ENCODE measurements at places on chromosomes 3 and 15. TPM values are rescaled to one million over a fixed set of nuclear protein-coding genes. Genes with fewer than 3 reads are reported as not detected.

DNA sequence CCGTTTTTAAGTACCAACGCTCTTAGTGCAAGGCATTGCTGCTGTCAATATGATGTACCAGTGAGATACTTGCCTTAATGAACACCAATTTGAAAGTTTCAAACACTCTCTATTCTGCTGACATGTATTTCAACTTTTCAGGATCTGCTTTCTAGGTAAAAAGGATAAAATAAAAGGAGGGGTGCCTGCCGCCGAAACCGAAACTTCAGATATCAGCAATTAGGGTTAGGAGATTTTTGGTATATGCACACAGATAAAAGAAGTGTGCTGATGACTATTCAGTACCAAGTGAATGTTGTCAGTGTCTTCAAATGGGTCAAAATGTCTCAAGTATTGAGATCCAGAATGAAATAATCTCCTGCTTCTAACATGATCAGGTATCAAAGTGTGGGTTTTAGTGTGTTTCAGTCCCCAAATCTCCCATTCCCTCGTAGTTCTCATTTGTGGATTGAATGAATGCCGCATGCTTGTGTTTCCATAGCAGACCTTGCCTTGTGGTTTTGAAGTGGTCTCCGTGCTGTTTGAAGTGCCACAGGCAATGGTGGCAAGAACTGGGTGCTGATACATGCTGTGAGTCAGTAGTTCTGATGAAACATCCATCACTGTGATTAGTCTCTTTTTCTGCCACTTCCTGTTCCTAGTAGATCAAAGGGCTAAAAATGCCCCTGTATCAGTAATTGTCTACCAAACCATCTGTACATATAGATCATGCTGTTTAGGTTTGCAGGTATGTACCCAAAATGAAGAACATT is 22.5 kb downstream of the CHST14 start:
- DNase-seq: no peak

DNA sequence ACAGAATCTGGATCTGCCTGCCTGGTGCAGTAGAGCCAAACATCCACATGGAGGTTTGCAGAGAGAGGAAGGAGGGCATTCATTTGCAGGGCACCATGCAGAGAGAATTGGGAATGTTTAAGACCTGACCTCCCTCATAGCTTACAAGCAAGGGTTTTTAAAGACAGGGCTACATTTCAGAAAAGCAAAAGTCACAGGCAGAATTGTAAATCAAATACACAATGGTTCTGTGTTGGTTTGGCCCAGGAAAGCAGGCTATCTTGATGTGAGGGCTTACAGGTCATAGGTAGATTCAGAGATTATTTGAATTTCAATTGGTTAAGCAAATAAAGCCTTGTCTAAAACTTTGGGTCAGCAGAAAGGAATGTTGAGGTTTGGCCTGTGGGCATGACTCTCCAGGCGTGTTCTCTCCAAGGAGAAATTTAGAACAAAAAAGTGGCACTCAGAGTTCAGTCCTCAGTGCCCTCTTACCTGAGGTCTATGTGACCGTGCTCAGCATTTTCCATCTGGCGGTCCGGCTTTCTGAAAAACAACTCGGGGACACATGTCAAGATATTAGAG is 91.5 kb downstream of the CD47 start:
- no peak for DNase-seq

Gene SLC24A5
- not detected for total RNA-seq

Gene TRIM42
- total RNA-seq: not detected

Gene EPHB1
- total RNA-seq: 1.1 TPM

GRCh38 chr15:87614704-87615103 is 641.8 kb downstream of the NTRK3 start:
- DNase-seq: no peak

DNA sequence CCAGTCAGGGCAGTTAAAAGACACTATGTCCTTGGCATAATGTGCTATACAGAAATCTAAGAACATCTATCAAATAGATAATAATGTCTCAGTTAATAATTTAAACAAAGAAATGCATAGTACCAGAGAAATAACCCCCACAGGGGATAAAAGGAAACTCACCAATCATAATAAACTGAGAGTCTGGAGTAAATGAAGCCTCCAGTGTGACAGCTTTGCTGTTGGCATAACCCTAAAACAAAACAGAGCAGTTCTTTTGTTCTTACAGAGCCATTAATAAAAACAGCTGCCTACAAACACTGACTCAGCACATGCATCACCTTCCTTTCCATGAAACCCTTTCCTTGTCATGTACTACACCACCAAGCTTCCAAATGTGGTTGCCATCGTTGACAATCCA is 13.5 kb downstream of the PPM1M start:
- no peak for DNase-seq

DNA sequence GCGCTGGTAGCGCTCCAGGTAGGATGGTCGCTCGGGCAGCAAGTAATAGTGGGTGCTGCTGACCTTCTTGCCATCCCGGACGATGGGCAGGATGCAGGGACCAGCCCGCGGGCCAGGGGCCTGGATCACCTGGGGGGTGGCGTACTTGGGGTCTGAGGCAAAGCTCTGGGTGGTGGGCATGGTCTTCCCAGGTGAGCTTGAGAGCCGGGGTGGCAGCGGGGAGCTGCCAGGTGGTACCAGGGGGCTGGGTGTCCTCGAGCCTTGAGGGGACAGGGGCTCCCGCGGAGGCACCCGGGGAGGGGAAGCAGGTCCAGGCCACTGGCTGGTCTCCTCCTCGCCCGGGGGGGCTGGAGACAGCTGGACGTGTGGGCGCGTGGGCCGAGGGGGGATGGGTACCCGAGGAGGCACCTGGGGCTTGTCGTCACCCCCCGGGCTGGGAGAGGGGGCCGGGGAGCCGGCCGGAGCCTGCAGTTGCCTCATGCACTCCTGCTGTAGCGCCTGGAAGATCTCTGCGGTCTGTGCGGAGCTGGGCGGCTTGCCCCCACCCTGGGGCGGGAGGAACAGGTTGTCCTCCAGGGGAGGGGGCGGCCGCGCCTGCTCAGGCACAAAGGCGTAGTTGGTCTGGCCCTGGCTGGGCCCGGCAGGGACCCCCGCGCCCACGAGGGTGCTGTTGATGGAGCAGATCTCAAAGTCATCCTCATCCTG is 40.6 kb downstream of the TNK2 start:
- no peak for DNase-seq

DNA sequence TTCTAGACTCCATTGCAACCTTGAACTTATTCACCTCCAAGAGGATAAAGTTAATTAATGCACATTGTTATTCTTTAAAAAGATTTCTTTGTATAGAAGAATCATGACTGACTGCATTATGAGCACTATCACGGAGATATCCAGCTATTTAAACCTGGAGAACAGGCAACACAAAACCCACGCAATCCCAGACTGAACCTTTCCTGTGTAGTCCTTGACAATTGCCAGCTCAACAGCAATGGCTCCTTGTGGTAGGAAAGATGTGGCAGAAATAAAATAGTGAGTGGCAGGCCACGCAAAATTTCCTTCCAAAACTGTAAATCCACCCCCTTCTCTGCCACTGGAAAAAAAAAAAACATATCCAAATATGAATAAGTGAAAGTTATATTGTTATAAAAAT is 573.7 kb downstream of the EPHB1 start:
- no peak for DNase-seq

DNA sequence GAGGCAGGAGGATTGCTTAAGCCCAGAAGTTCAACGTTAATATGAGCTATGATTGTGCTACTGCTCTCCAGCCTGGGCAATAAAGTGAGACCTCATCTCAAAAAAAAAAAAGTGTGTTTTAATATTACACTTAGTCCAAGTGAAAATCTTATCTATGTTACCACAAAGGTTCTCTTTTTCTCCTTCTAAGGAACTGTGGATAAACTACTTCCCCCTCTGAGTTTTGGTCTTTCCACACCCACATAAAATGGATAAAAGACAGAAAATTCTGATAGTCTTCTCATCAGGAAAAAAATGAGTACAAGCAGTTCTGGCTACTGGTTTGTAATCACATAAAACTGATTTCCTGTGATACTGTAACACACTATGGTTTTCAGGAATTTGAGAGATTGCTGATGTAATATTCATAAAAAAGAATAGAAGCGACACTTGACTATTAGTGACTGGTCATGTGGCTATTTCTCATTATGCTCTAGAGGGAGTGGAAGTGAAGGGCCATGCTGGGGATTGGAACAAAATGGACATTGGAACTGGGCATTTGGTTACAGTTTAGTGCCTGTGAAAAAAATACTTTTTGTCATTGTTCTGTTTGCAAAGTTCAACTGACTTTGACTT is 68.2 kb downstream of the RYR3 start:
- DNase-seq: no peak

Gene STX19
- total RNA-seq: 3.8 TPM

Gene TM6SF1
- 3.4 TPM for total RNA-seq

DNA sequence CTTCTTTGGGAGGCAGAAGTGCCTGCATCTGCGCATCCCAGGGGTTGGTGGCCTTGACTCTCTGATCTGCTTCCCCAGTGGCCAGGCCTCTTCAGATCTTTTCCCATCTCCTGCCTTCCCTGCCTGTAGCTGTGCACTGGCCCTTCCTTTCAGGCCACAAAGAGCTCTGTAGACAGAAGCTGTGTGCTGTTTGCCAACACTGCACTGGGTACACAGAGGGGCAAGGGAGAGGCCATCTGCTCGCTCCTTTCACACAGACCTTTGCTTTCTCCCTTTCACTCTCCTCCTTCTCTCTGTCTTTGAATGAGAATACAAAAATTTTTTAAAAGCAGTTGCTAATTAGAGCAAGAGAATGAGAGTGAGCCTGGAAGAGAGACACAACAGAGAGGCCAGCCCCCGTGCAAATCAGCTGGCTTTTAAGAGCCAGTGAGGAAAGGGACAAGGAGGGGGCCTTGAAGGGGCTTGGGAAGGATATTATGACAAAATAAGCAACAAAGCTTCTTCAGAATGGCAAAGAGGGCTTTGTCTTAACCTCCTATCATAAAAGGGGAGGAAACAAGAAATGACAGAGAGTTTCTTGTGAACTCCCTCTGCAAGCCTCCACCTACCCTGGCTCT is 170.9 kb downstream of the EPHB1 start:
- no peak for DNase-seq

DNA sequence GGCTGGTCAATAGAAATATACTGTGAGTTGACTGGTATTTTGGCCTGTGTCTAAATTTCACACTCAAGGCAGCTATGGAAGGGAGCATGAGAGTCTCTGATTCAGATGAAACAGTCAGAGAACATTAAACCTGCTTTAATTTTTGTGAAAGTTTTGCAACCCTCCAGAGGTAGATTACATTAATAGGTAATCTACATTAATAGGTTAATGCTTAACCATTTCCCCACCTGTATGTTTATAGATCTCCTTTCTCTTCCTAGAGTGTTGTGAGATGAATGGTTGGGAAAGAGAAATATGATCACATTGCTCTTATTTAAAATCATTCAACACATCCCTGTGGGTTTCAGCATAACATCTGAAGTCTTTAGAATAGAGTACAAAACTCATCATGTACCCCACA is 586.9 kb upstream of the DPPA4 start:
- DNase-seq: no peak

Gene CHSY1
- 19.3 TPM for total RNA-seq

Gene ZNF501
- total RNA-seq: 0.79 TPM

GRCh38 chr3:185582236-185582635 is 3.9 kb upstream of the SENP2 start:
- no peak for DNase-seq

GRCh38 chr3:39210078-39210477 is 17.7 kb upstream of the XIRP1 start:
- DNase-seq: no peak

DNA sequence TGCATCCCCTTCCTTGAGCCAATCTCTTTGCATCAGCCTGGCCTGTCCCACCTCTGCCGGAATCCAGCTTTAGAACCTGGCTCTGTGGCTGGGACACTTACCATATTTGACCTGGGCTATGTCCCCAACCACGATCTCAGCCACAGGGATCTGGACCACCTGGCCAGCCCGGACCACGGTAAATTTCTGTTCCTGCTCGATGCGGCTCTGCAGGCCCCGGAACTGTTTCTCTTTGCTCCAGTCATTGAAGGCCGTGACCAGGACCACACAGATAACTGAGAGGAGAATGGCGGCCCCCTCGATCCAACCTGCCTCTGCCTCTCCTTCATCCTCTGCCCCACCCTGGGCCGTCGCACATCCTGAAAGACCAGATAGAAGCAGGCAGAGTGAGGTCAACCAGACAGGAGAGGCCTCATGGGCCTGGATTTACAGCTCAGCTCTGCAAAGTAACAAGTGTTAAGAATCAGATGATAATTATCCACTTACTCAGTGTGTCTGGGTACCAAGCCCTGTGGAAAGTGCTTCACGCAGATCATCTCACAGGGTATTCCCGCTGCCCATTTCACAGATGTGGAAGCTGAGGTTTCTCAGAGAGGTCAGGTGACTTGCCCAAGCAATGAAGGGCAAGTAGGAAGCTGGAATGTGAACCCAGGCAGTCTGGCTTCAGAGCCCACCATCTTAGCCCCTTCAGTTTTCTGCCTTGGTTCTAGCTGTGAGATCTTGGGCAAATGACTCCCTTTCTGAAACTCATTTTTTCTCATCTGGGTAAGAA is 81.3 kb upstream of the SEC13 start:
- no peak for DNase-seq

DNA sequence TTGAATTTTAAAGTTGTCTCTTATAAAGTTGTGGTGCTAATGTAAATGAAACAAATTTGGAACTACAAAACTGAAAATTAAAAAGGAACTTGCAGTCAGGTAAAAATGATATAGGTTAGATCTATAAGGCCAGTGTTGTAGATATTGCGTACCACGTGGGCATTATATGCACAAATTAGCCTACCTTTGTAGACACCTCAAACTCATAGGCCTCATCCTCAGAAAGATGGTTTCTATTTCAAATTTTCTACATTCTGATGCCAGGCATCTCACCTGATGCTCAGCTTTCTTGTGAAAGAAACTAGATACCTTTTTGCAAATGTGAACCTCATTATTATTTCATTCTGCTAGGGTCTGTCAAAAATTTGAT is 25.6 kb downstream of the TMEM207 start:
- DNase-seq: no peak

DNA sequence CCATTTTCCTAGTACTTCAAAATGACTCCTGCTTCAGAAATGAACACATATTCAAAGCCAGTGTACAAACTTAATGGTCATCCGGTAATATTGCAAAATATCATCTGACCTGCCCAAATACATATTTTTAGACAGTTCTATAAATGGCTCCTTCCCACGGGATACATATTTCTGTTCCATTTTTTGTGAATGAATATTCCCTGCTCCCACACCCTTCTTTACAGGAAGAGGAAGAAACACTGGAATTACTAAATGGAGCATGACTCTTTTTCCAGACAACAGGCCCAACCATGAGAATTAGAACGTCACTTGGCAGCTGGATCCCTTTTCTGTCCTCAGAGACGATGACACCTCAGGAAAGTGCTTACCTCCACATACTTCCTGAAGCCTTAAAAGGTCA is 38.0 kb upstream of the CBLB start:
- DNase-seq: no peak

DNA sequence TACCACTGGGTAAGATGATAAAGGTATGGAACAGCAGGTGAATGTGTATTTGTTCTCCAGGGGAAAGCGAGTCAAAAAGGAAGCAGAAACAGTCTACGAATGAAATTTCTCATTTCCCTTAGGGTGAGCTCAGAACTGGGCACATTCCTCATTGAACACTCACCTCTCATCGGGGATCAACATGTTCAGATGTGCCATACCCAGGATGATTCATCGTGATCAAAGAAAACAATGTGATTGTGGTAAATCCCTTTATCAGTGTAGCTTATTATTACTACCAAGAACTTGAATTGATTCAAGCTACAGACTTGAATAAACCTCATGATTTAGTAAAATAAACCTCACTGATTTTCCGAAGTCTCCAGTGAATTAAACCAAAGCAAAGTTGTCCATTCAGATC is 72.1 kb downstream of the GJD2 start:
- DNase-seq: no peak

Gene GOLGA6L9
- 15.3 TPM for total RNA-seq

- DNase-seq: no peak
These were observed 153.6 kb upstream of the BHLHE40 start for GRCh38 chr3:4825436-4826236.

Measured in esophagus squamous epithelium (tissue), 5 donors.